ENCODE measurements at places on chromosomes 16 and 17.

GRCh38 chr17:35218915-35219314, 24.0 kb upstream of the SLFN5 start:
- no peak for DNase-seq

DNA sequence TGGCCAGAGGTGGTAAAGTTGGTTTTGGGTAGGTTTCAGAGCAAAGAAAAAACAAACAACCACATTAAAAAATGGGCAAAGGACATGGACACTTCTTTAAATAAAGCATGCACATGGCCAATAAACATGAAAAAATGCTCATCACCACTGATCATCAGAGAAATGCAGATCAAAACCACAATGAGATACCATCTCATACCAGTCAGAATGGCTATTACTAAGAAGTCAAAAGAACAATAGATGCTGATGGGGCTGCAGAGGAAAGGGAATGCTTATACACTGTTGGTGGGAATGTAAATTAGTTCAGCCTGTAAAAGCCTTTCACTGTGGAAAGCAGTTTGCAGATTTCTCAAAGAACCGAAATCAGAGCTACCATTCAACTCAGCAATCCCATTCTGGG, 598.4 kb upstream of the SOX9 start:
- no peak for DNase-seq

- no peak for DNase-seq
Observed at GRCh38 chr16:56710181-56710737, 19.7 kb upstream of the NUP93 start.

- DNase-seq: no peak
Observed at GRCh38 chr16:53504665-53505064, 1.7 kb upstream of the AKTIP start.

DNA sequence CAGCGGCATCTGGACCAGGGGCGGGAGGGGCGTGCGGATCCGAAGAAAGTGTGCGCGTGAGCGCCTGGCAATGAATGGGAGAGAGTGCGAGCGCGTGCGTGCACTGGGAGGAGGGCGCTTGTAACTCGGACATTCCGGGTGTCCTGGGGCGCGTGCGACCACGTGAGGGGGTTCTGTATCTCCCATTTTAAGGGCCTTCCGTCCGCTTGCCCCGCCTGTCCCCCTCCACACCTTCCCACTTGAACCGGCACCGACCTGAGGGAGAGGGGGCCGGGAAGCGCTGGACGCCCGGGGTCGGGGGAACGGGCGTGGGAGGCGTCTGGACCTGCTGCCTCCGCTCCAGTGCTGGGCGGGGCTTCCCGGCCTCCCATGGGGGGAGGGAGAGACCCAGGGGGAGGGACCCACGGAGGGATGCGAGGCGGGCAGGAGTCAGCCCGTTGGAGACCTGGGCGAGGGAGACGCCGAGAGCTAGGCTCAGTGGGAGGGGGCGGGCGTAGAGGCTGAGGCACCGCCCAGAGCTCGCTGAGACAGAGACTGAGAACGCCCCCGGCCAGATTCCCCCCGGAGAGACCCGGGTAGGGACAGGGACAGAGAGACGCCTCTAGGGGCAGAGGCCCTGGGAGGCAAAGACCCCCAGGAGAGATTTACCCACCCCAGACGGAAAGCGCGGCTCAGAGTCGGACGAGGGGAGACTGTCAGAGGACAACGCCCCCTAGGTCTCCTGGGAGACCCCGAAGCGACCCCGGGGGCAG, at the start of gene KREMEN2:
TSS of gene KREMEN2 (plus strand) at position 553 of the 752 bp plus-strand sequence. CDS start 246 bp downstream, outside the sequence.
- DNase-seq: no peak

DNA sequence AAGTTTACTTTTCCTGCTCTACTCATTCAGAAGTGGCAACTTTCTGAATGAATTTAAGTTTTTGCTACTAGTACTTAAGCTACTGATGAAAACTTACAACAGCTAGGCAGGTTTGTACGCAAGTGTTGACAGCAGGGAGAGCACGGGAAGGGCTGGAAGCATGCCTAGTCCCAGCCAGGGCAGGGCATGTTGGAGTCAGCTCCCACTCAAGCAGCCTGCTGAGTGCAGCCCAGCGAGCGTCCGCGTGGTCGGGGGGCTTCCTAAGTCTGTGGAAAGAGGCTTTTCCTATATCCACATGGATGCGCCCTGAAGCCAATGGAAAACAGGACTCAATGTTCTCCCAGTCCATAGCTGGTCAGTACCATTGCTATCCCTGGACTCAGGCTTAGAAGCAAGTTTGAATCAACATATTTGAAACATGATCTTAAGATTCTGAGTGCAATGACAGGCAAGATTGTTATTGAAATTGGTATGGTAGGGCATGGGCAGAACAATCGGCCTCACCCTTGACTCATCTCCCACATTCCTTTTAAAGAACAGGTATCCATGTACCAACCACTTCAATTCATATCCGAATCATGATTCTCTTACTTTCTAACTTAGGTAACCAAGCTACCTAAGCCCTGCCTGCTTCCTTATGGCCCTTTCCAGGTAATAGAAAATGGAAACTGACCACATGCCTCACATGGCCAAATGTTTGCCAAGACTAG, 22.5 kb downstream of the CYB5D2 start:
- DNase-seq: no peak

DNA sequence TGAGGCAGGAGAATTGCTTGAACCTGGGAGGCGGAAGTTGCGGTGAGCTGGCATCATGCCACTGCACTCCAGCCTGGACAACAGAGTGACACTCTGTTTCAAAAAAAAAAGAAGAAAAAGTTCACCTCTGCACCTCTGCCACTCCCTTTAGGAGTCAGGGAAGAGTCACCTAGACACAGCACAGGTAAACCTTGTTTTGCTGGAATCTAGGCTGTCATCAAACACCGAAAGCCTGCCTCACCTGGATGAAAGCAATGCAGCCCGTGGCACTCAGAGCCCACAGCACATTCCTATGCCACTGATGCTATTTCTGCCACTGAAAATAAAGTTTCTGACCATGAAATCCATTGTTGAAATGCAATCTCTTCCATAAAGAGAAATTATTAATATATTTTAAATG, 22.2 kb downstream of the CFAP52 start:
- DNase-seq: no peak

DNA sequence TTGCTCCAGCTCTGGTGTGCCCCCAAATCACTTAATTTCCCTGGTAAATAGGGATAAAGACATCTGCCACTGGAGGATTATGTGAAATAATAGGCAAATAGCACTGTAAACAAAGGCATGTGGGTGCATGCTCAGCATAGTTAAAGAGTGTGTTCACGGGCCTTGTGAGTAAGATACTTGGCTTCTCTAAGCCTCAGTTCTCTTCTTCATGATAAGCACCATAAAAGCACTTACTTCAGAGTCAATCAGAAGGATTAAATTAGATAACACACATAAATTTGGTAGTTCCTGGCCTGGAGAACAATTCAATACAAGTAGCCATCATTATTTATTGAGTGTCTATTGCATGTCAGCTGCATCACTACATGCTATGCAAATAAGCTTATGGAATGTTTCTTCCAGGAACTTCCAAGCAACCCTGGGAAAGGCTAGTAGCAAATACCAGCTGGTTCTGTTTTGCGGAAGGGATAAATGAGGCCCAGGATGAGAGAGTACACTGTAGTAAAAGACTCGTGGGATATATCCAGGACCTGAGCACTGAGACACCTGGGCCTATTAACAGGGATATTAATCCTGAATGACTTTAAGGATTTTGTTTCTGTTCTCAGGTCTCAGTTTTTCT, 14.5 kb downstream of the CCL11 start:
- no peak for DNase-seq

GRCh38 chr17:81382851-81383250, 12.4 kb upstream of the BAHCC1 start:
- DNase-seq: no peak

DNA sequence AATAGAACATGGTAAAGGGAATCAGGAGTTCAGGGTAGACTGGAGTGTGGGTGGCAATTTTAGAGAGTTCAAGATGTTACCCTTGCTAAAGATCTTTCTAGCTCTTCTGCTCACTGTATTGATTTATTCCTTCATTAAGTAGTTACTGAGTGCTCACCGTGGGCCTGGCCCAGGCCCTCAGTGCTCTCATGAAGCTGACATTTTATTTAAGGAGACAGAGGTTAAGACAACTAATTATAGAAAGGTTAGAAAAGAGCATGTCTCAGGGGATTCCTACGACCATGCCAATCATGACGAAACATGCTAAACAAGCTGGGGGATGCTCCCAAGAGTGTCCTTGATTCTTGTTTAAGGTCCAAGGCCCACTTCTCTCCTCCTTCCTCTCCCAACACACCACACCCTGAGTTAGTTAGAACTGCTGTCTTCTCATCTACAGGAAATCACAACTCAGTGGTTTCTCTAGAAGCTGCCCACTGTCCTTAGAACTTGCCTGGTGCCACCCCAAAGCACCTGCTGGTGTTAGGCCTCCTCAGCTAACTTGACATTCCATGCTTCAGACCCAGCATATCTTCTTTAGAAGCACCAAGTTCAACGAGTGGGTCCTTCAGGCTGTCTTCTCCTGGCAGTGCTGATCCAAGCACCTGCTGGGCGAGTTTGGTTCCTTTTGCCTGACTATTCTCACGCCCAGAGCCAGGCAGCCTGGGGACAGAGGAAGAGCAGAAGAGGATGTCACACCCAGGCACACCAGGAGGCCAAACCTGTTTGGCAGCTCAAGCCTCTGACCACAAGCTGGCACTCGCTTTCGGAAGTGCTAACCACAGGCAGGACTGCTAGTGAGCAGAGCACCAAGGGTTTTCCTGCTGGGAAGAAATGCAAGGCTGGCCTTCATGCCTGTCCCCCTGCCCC, 79.0 kb downstream of the GAS7 start:
- no peak for DNase-seq

DNA sequence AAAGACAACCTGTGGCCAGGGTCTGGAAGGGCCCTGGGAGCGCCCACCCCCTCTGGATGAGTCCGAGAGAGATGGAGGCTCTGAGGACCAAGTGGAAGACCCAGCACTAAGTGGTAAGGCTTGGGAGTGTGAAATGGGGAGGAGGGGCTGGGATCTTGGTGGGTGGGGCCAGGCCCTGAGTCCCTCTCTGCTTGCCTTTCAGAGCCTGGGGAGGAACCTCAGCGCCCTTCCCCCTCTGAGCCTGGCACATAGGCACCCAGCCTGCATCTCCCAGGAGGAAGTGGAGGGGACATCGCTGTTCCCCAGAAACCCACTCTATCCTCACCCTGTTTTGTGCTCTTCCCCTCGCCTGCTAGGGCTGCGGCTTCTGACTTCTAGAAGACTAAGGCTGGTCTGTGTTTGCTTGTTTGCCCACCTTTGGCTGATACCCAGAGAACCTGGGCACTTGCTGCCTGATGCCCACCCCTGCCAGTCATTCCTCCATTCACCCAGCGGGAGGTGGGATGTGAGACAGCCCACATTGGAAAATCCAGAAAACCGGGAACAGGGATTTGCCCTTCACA, 1.2 kb upstream of the STARD3 start:
- no peak for DNase-seq

GRCh38 chr17:81298325-81298990, 3.4 kb upstream of the SLC38A10 start:
- no peak for DNase-seq

GRCh38 chr16:66701026-66701425, 4.5 kb upstream of the CMTM4 start:
- DNase-seq: no peak
